ENCODE measurements at places on chromosomes 1 and 21.

GRCh38 chr1:180181996-180182642 is 27.4 kb downstream of the QSOX1 start:
- DNase-seq = no peak

GRCh38 chr1:172588296-172589291 is 55.6 kb downstream of the SUCO start:
- DNase-seq = peak; percentile 90

DNA sequence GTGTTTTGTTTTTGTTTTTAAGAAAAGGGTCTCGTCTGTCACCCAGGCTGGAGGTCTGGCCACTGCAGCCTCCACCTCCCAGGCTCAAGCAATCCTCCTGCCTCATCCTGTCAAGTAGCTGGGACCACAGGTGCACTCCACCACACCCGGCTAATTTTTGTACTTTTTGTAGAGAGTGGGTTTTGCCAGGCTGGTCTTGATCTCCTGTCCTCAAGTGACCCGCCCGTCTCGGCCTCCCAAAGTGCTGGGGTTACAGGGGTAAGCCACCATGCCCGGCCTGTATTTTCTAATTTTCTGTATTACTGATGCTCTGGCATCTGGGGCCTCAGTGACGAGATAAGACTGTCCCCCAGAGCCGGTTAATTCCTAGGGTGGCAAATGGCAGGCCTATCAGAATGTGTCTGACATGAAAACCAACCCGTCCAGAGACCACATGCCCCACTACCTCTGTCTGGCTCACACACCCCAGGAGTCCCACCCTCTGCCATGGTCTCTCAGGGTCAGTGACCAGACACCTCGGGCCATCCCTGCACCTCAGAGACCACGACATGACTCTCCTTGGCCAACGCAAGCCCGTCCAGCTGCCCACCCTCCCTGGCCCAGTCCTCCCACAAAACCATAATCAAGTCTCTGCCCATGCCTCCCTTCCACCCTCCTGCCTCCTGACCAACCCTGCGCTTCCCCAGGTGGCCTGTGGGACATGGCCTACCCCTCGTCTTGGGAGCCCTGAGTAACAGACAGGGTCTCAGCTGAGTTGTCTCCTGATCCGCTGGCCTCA is 12.5 kb downstream of the NPHP4 start:
- DNase-seq = no peak

DNA sequence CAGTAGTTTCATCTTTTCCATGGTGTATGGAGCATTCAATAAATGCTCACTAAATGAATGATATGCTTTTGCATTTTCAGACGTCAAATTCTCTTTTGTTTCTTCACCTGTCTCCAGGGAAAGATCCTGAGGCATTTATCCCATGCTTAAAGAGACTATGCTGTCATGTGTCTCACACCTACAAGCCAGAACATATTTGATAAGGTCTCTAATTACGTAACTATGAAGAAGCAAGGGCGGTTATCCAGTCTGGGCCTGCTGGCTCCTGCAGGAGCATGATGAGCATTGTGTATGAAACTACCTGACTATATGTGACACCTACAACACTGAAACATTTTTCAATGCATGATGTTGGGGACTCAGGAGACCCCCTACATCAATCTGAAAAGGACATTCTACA is 51.8 kb downstream of the FBXO42 start:
- DNase-seq = no peak

GRCh38 chr1:193111641-193112090 is 6.5 kb upstream of the GLRX2 start:
- peak; percentile 67 for DNase-seq

DNA sequence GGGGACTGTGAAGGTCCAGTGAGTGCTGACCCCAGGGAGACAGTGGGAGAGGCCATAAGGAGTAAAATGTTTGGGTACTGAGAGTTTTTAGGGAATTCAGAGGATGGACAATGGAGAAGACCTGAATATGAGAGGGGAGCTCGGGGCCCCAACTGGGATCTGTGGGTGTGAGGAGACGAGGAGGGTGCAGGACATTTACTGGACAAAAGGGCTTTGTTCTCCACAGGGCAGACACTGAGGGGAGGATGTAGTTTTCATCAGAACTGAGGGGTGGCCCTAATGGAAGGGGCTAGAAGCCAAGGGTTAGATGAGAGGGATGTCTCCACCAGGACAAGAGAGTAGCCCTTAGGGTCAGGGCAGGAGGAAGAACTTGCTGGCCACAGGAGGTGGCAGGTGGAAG is 30.0 kb downstream of the TMCC2 start:
- no peak for DNase-seq

DNA sequence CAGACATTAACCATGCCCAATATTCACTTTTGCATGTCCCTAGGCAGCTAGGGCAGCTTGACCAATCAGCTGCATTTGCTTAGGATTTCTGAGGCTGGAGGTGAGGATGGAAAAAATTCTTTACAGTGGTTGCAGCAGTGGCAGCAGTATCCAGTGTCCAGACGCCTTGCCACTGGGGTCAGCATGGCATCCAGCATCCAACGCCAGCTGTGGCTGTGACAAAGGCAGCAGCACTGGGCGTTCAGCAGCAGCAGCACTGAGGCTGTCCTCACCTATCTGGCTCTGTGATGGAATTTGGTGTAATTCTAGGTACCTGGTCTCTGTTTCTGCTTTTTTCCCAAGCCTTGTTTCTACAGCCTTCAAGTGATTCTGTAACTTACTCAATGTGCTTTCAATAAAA is 15.5 kb downstream of the RHBDL2 start:
- no peak for DNase-seq

DNA sequence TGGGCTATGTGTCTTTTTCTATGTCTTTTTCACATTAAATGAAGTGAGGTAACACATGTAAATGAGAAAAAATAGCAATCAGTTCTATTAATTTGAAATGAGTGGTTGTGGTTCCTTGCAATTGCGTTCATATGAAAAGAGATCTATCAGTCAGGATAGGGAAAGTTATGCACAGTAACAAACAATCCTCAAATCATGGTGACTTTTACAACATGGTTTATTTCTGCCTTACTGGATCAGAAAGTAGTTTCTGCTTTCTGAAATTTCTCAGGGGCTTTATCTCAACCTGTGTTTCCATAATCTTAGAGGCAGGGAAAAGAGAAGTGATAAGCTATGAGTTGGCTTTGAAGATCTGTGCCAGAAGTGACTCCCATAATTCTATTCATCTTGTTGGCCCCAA is 39.0 kb downstream of the DOP1B start:
- DNase-seq = no peak

GRCh38 chr1:155184835-155185782 is 11.5 kb downstream of the TRIM46 start:
- DNase-seq = no peak

DNA sequence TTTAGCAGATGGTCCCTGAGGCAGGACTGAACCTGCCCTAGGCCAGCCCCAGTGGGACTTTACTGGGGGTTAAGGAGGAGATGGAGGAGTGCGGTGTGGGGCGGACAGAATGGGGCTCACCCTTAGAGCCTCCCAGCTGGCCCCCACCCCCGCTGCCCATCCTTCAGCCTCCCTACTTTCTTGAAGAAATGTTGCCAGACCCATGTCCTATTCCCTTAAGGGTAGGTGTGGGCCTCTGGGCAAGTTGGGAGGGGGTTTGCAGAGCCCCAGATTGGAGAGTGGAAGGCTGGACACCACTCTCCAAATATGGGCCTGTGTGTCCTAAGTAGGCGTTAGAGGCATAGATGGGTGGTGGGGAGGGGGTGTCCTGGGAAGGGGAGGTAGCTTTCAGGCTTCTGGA is 19.2 kb upstream of the EPS8L3 start:
- DNase-seq = no peak

- no peak for DNase-seq
These were observed 39.7 kb downstream of the ADARB1 start for GRCh38 chr21:45114072-45114471.

DNA sequence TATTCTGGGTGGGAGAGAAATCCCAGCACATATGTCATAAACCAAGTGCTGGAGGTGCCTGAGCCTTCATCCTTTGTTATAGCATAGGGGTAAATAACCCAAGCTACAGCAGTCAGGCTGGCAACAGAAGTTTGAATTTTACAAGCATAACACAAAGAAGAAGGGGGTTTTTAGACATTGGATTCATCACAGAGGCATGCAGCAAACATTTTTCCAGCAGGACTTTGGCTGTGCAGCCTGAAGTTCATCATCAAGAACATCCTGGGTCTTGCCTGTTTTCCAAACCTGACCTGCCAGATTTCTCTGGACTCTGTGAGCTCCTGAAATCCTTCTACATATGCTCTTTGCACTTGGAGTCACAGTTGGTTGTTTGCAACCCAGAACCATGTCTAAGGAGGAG is 16.2 kb downstream of the PTGER3 start:
- DNase-seq = no peak

DNA sequence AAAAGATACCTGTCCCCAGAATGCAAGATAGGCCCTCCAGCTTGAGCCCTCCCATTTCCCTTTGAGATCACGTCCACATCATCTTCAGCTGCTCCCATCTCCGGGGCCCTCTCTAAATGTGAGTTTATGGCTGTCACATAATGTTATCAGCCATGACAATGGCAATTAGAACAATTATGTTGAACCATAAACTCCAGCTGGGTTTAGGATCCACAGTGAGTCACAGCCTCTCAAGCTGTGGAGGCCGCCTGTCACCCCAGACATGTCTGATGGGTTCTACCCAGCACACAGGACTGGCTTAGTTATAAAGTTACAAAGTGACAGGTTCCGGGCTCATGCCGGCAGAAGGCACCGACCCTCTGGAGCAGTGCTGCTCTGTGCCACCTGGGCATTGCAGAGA is 597.3 kb downstream of the PTPRU start:
- DNase-seq = no peak

DNA sequence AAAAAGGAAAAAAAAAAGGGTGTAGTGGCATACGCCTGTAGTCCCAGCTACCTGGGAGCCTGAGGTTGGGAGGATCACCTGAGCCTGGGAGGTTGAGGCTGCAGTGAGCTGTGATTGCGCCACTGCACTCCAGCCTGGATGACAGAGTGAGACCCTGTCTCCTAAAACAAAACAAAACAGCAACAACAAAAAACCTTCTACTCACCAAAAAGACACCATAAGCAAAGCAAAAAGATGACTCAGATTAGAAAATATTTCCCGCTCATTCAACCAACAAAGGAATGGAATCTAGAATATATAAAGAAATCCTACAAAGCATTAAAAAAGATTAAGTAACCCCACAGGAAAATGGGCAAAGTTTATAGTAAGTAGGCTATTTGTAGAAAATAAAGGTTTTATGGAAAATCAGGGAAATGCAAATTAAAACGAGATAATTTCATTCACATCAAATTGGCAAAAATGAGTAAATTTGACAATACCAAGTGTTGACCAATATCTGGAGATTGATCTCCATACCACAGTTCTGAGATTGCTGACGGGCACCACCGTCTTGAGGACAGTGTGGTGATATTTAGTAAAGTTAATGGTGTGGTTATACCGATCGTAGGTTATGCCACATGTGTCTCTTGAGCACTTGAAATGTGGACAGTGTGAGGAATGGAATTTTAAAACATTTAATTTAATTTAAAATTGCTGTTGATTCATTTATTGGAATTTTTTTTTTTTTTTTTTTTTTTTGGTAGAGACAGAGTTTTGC is 54.0 kb downstream of the PIK3CD start:
- peak; percentile 28 for DNase-seq

DNA sequence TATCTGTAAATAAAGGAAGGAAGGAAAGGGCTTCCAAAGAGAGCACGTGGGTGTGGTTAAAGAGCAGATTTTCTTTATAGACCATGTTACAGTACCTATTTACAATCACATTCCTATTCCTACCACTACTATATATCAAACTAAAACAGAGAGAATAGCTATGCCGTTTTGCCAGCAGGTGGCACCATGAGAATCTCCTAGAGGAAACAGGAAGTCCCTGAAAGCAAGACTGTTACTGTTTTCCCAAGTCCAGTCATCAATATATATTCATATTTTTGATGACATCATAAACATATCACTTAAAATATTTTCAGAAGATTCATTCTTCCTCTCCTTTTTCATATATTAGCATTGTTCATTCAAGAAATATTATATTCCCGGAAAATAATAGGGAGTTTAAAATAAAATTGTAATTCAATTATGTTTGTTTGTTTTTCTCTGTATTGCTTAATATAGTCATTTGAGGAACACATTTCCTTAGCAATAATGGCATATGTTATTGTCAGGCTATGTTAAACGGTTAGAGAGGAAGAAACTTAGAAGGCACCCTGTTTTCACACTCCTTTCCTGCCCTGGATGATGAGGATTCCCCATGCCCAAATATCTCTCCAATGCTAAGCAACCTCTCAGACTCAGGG is 6.6 kb downstream of the CCDC190 start:
- DNase-seq = peak; percentile 71

GRCh38 chr1:178134061-178134460 is 40.2 kb downstream of the RASAL2 start:
- peak; percentile 68 for DNase-seq

DNA sequence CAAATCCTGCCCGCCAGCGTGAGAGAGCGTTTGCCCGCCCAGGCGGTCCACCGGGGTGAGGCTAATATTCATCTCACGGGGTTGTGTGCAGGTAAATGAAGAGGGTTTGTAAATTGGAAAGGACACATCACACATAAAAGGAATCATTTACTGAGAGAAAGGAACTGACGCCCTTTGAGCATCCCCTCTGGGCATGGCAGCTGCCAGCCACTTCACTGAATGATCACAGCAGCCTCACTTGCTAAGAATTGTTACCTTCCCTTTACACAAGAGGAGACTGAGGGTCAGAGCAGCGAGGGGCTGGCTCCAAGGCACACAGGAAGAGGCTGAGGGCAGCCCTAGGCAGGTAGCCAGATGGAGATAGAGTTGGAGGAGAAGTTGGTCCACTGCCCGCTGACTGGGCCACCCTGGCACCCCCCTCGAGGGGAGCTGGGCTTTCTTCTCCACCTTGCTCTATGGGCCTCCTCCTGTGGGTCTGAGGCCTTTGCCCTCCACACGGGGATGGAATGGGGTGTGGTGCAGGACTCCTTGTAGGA is 96.0 kb downstream of the FOXD2 start:
- peak; percentile 12 for DNase-seq

DNA sequence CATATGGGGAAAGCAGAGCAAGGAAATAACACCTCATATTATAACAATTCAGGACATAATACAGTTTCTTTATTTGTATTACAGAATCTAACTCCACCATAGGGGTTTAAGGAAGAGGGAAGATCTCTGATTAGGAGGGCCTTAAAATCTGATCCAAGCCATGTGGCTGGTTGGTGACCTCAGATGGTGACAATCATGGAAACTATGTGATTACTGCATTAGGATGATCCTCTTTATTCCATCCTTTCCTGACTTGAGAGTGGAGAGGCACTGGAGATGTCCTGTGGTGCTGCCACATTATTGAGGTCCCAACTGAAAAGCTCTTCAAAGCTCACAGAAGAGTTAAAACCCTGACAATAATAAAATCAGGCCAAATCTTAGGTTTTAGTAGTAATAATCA is 168.1 kb upstream of the BEND5 start:
- DNase-seq = no peak

- DNase-seq = peak; percentile 70
These were observed 56.5 kb downstream of the GALNT2 start for GRCh38 chr1:230123280-230124185.

- no peak for DNase-seq
These were observed 173.3 kb downstream of the CAMTA1 start for GRCh38 chr1:6958407-6959030.

- peak; percentile 39 for DNase-seq
These were observed 83.9 kb downstream of the ST6GALNAC5 start for GRCh38 chr1:76951153-76951552.
